ENCODE measurements at places on chromosomes 16 and 17. TPM values are rescaled to one million over a fixed set of nuclear protein-coding genes. Genes with fewer than 3 reads are reported as not detected.
A peak's percentile ranks its signal among the peaks of the same experiment; 100 is the strongest.

- no peak for DNase-seq
Measured at GRCh38 chr16:89187032-89187769, 13.1 kb downstream of the SLC22A31 start.

DNA sequence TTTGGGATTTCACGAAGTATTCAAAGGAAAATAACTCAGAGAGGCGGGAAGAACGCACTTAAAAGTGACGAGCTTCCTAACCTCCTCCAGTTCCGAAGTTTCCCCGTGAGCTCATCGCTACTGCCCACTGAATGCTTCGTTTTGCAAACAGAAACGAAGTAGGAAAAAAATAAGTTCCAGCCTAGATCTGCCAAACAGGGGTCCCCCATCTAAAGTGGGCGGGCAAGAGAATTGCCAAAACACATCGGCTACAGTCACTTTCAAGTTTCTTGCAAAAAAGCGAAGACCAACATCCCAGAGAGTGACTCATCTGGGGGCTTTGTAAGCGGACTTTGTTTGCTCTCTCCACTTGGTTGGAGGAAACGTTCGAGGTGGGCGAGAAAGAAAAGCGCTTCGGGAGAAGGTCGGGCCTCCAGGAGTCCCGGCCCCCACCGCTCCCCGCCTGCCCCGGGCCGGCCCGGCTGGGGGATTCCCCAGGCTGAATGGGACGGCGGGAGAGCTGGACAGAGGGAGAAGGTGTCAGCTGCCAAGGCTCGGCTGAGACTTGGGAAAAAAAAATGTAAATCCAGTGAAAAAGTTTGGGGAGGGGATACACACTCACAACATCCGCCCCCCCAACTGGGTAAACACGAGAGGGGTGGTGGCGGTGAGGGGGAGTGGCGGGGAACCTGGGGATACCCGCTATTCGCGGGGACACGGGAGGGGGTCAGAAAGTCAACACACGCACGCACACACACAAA is 1.0 kb downstream of the VEZF1 start:
- DNase-seq = peak; percentile 52

Gene CBLN1
- not detected for total RNA-seq

Gene USH1G
- total RNA-seq = 0.21 TPM

DNA sequence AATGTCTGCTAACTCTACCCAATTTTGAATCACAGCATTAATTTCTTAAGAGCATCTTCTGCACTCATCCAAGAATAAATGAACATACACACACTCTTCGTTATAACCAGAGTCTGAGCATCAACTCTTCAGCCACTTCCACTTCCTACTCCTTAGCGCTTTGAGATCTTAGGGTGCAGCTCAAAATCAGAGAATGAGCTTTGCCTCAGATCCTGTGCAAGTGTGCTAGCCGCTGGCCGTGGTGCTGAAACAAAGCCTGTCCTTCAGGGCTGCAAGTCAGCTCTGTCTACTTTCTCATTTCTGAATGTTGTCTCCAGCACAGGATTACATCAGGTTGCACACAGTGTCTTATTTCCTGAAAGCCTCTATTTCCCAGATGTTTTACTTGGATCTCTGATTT is 165.4 kb downstream of the AIPL1 start:
- no peak for DNase-seq

- DNase-seq = no peak
Measured at GRCh38 chr17:44905006-44906000, 6.1 kb upstream of the EFTUD2 start.

DNA sequence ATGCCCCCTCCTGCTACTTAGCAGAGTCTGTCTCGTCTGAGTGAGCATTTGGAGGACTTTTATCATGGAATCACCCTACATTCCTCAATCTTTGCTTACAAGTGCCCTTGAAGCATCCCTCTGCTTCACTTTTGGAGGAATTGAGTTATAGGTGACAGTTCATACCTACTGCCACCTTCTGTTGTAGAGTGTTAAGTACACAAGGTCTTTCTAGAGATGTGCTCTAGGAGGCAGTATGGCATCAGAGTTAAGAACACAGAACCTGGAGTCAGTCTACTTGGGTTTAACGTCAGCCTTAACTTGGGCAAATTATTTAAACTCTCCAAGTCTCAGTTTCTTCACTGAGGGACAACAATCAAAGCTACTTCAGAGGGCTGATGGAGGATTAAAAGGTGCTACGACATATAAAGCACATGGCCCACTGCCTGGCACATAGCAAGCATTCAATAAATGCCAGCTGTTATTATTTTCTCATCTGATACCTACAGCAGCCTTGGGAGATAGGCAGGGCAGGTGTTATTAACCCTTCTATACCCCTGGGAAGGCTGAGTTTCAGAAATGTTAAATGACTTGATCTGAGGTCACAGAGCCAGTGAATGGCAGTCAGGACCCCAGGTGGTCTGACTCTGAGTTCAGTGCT is 62.2 kb downstream of the UTP18 start:
- DNase-seq = no peak

GRCh38 chr17:28975031-28975430 is 23.7 kb upstream of the PHF12 start:
- DNase-seq = no peak

DNA sequence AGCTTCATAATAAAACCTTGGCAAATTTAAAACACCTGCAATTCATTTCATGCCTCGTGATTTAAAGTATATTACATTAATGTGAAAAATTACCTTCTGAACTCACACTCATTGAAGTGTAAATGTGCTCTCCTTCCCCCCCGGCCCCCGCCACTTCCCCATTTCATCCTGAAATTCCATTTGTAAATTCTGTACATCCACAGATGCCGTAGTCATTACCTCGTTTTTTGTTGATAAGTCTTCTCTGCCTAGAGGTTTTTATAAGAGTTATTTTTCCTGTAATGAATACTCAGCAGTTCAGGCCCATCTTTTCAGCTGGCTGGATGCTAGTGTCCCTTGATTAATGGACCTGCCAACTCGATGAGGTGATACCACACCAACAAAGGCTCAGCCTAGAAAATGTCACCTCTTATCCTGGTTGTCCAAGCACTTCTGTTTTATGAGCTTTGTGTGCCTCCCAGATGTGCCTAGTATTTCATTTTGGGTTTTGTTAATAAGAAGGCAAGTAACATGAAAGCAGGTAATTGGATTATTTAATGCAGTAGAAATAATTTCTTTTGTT is 64.8 kb upstream of the KIFC3 start:
- DNase-seq = no peak

DNA sequence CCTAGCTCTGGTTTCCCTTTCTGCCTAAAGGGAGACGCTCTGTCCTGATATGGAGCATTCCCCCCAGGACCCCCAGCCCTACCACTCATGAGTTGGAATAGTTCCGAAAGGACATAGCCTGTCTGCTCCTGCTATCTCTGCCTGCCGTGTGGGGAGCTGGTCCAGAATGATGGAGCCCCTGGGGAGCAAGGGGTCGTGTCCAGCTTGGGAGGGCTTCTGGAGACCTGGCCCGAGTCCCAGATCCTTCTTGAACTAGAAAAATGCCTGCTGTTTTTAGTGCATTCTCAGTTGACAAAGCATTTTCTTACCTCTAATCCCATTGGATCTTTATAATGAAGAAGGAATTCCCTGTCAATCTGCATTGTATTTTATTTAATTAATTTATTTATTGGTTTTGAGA is 9.1 kb upstream of the GRN start:
- DNase-seq = no peak

DNA sequence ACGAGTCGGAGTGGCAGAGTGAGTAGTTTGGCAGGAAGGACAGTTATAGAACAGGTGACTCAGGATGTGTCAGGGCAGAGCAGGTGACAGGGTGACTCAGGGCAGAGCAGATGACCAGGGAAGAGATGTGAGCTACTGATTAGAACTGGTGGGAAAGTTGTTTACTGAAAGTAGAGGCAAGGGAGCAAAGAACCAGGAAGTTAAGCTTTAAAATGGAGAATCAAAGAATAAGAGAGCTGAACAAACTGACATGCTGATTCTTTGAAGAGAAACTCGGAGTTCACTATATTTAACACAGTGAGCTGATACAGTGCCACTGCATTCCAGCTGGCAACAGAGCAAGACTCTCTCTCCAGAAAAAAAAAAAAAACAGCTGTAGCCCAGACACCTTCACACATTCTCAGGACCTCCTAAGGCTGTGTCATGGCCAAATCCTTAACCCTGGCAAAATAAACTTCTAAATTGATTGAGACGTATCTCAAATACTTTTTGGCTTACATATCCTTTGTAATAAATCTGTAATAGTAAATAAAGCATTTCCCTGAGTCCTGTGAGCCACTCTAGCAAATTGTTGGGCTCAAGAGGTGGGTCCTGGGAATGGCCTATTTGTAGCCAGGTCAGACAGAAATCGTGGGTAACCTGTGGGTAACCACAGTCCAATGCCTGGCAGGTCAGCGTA is 12.3 kb upstream of the UBE2I start:
- no peak for DNase-seq

GRCh38 chr16:74465281-74465680 is 44.0 kb upstream of the CLEC18B start:
- DNase-seq = no peak

Gene HOXB3
- total RNA-seq = 11.3 TPM

Gene PDILT
- total RNA-seq = not detected

DNA sequence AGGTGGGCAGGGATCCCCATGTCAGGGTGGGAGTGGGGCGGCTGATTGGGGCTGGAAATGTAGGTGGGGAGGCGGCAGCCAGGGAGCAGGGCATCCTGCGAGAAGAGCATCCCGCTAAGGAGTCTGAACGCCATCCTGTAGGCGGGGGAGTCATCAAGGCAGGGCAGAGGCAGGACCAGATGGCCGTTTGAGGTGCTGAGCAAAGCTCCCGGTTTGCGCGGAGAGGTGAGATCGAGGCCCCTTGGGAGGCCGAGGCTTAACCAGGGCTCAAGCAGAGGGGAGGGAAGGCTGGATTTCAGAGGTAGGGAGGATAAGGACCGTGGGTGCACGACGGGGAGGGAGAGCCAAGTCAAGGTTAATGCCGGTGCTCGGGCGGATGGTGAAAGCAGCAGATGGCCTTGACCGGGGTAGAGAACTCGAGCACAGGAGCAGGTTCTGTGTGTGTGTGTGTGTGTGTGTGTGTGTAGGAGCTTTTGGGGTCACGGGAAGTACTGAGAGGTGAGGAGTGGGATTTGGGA is 472 bp upstream of the NME2 start:
- DNase-seq = no peak

Gene CACNG1
- not detected for total RNA-seq

Gene HOXB1
- not detected for total RNA-seq

DNA sequence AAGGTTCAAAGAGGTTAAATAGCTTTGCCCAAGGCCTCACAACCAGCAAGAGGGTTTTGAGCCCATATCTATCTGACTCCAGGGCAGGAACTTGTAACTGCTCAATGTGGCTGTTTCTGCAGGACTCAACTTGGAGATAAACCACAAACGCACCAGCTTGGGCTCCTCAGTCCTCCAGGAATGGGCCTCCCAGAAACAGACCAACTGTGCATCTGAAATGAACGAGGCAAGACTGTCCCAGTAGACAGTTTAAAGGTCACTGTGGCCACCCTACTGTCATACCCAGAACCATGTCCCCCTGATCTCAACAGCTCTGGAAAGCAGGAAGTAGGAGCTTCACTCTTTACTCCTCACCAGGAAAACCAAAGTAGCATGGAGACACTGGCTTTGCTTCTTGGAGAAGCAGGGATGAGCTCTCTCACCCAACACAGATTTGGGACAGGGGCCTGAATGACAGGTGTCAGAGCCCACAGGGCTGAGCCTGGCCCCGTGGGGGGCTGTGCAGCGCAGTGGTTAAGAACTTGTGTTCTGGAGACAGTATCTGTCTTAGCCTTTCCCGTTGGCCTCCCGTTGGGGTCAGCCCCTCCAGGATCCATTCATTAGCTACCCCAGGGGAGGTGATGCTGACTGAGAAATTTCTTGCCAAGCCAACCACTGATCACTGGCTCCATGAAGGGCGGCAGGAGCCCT is 2.3 kb upstream of the CALB2 start:
- no peak for DNase-seq

- DNase-seq = peak; percentile 55
Measured at GRCh38 chr17:42608305-42609181, 631 bp downstream of the RETREG3 start.

GRCh38 chr16:49410226-49410625 is 36.6 kb downstream of the C16orf78 start:
- DNase-seq = no peak

- no peak for DNase-seq
Measured at GRCh38 chr16:86680162-86680561, 101.8 kb downstream of the FOXL1 start.

DNA sequence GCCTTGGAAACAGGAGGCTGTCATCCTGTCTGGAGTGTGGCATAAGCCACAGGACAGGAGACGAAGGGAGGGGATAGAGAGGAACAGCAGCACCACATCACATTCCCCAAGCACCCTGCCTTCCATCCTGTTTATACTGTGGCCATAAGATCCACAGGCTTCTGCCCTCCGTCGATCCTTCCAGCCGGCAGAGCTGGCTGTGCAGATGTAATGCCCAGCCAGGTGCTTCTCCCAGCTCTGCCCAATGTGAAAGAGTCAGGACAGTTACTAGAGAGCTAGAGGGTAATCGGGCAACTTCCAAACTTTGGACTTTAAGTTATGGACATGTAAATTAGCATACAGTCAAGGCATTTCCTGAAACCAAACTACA is 368.4 kb downstream of the SOX9 start:
- no peak for DNase-seq

DNA sequence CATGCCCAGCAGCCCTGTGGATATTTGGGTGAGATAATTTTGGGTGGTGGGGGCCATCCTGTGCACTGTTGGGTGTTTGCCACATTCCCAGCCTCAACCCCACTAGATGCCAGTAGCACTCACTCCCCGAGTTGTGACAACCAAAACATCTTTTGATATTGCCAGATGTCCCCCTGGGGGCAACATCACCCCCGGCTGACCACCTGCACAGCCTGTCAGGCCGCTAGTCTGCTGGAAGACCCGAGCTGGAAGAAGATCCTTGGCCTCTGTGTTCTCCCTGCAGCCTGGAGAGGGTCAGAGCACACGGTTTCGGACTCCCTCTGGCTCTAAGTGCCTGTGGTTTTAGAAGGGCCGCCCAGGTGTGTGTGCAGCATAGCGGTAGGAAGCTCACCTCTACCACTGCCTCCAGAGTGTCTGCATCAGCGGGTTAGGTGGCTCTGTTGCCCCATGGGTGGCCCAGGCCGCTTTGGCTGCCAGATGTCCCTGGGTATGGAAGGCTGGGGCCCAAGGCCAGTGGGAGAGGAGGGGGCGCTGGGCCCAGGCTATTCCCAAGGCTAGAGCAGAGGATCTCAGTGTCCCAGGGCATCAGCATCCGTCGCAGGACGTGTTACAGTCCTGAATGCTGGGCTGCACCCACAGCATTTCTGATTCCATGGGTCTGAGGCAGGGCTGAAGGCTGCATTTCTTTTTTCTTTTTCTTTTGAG is 195.8 kb upstream of the GSE1 start:
- DNase-seq = peak; percentile 29

DNA sequence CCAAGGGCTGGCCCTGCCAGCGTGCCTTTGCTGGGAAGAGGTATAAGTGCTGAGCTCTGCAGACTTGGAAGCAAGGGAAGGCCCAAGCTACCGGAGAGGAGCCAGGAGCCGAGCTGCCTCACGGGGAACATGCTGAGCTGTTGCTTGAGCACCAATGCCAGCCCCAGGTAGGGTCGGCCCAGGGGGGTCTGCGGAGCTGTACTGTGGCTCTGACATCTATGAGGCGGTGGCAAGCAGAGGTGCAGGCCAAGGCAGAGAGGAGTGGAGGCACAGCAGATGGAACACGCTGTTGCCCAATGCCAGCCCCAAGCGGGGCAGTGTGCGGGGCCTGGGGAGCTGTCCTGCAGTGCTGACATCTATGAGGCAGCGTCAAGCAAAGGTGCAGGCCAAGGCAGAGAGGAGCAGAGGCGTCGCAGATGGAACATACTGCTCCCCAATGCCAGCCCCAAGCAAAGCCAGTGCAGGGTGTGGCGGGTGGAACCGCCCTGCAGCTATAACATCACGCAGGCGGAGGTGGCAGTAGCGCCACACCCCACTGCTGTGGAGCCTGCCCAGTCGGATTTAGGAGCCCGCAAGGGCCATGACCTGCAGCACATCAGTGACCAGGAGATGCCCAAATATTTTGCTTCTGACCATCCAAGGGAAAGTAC is 10.0 kb downstream of the GGA2 start:
- DNase-seq = peak; percentile 58
